ENCODE measurements at places on chromosomes 13 and 19.

- peak; percentile 78 for DNase-seq
Observed at GRCh38 chr19:50912727-50913716, 1.8 kb upstream of the KLK4 start.

- DNase-seq: peak; percentile 73
Observed at GRCh38 chr19:42185277-42185676, 32.2 kb downstream of the DEDD2 start.

DNA sequence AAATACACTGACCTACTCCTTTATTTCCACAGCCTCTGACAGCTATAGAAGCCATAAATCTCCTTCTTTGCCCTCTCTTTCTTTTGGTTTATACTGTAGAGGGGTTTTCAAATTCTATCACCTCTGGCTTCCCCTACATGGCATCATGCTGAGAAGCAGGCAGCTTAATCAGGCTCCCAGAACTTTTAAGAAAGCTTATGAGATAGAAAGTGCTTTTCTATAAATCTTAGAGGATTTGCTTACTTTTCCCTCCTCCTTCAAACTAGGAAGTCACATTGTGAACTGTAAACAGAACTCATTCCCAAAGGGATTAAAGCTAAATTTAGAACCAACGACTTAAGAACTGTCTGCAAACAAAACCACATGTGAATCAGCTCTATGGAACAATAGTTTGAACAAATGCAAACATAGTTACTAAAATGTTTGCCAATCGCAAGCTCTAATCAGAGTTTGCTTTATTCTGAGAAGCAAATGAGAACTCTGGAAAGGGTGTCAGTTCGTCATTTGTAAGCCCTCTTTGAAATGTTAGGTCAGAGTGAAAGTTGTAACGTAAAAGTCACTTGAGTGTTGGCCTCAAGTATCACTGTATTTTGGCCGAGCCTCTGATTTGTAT lies 344.1 kb downstream of the RFC3 start:
- DNase-seq: no peak

DNA sequence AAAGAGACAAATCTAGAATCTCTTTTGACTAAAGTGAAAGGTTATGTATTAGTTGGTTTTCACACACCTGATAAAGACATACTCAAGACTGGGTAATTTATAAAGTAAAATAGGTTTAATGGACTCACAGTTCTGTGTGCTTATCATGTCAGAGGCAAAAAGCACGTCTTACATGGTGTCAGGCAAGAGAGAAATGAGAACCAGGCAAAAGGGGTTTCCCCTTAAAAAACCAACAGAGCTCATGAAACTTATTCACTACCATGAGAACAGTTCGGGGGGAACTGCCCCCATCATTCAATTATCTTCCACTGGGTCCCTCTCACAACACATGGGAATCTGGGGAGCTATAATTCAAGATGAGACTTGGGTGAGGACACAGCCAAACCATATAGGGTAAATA lies 486.8 kb downstream of the DACH1 start:
- no peak for DNase-seq

- DNase-seq: peak; percentile 96
Observed at GRCh38 chr19:31350033-31350692, 927 bp upstream of the TSHZ3 start.

DNA sequence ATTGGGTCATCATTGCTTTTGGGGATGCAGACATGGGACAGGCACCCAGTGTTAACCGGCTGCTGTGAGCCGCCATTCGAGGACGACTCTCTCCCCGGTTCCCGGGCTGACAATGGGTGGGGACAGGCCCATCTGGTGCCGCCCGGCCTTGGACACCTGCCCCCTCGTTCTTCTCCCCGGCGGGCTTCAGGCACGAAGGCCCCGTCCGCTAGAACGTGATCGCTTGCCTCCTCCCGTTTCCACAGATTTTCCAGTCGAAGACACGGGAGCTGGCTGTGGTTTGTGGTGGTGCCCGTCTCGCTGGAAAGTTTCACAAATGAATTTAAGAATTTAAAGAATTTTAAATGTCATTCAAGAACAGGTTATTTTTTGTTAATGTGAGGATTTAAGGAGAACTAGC lies 2.0 kb downstream of the PALM start:
- peak; percentile 59 for DNase-seq

DNA sequence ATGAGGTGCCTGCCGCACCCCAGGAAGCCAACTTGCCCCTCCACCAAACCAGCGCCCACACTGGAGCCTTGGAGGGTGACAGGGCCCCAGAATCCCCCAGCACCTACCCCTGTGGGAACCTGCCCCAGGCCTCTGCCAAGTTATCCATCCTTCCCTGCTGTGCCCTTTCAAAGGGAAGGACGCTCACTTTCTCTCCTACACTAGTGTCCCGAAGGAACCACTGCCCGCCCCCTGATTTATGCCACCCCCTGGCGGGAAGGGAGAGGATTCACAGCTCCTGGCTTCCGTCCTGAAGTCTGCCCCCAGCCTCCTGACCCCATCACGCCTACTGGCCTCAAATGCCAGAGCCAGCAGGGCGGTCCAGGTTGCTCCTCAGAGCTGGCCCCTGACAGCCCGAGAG lies 1.4 kb downstream of the EVI5L start:
- peak; percentile 97 for DNase-seq

GRCh38 chr13:22110368-22110767 lies 439.5 kb downstream of the FGF9 start:
- DNase-seq: no peak

DNA sequence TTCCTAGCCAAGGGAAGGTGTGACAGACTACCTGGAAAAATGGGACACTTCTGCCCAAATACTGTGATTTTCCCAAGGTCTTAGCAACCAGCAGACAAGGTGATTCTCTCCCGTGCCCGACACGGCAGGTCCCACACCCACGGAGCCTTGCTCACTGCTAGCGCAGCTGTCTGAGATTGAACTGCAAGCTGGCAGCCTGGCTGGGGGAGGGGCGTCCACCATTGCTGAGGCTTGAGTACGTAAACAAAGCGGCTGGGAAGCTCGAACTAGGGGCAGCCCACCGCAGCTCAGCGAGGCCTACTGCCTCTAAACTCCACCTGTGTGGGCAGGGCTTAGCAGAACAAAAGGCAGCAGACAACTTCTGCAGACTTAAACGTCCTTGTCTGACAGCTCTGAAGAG lies 146.2 kb downstream of the UGGT2 start:
- no peak for DNase-seq

DNA sequence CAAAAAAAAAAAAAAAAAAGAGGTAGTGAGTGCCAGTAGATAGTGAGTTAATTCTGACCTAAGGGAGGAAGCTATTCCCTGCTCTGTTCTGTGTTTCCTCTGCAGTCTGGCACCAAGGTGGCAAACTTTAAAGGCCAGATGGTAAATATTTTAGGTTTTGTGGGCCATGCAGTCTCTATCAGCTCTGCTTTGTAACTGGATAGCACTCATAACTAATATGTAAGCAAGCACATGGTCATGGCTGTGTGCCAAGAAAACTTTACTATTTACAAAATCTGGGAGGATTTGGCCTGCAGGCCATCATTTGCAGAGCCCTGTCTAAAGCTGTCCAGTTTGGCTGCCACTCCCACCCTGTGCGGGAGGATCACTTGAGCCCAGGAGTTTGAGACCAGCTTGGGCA lies 4.3 kb downstream of the PIN1 start:
- no peak for DNase-seq

DNA sequence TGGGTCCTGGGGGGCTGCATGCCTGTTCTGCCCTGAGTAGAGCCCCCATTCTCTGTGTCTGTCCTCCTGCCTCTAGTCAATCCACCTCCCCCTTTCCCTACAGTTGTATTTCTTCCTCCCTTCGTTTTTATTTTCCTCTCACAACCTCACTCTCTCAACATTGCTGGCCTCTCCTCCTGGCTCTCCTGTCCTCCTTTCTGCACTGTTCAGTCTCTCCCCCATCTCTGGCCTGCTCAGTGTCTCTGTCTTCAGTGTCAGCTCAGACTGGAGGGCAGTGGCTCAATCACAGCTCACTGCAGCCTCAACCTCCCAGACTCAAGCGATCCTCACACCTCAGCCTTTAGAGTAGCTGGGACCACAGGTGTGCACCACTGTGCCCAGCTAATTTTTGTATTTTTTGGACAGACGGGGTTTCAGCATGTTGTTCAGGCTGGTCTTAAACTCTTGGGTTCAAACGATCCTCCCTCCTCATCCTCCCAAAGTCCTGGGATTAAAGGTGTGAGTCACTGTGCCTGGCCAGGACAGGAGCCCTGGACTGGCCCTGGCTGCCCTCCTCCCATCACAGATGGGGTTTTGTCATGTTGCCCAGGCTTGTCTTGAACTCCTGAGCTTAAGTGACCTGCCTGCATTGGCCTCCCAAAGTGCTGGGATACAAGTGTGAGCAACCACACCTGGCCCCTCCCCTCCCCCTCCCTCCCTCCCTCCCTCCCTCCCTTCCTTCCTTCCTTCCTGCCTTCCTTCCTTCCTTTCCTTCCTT lies 32.0 kb upstream of the IGFL1 start:
- no peak for DNase-seq

GRCh38 chr19:47305309-47305751 lies 4.3 kb upstream of the C5AR1 start:
- peak; percentile 88 for DNase-seq

DNA sequence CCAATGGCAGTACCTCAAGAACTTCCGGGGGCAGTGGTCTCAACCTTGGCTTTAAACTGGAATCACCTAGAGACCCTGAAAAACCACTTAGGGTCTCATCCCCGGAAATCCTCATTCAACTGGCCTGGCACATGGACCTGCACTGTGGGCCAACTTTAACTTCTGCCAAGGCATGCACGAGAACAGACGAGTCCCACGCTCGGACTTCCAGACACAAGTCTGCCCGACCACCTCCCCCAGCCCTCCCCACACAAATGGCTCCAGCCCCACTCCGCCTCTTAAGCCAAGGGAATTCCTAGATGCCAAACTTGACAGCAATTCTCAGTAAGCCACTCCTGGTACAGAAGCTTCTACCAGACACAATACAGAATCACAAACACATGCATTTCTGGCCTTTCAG lies 114.0 kb downstream of the STK24 start:
- DNase-seq: no peak

DNA sequence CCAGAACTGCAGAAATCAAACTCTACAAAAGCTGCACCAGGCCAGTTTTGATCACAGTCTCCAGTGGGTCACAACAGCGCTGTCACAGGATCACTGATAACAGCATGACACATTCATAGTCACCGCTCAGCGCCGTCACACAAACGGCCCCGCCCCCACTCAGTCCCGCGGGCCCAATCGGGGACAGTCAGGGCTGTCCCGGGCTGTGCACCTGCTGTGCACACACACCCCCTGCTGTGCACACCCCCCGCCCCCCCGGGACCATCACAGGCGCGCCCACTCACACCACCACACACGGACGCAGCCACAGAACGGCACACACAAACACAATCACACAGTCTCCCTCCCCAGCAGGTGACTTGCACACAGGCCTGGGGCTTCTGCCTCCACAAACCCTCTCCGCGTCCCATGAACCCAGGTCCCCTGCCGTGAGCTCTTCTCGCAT lies 435 bp upstream of the ZNF382 start:
- peak; percentile 89 for DNase-seq

DNA sequence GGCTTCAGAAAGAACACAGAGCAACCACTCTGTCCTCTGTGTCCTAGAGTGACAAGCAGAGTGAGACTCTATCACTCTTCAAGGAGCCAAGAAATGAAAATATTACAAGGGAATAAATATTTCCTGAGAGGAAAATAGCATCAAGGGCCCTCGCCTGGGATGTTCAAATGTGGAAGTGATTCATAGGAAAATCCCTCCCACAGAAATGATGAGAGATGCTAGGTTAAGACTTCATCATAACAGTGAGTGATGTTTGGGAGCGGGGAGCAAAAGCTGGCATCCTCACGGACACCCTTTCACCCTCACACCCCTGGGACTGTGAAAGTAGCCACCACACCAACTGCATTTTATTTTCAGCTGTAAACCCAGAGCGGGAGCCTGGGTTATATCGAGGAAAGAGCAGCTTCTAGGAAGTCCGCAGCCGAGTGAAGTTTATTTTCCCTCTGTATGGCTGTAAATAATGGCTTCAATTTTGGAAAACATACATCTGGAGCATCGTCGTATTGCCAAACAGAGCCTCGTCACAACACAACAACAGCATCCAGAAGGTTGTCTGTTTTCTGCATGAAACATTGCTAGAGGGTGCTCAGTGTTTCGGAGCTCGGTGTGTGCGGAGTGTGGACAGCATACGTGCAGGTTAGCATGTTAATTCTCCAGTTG lies 54.8 kb downstream of the DLEU7 start:
- peak; percentile 78 for DNase-seq

- peak; percentile 52 for DNase-seq
Observed at GRCh38 chr19:45528744-45529419, 21.6 kb downstream of the VASP start.

- peak; percentile 92 for DNase-seq
Observed at GRCh38 chr19:18049385-18049784, 37.3 kb downstream of the IL12RB1 start.

DNA sequence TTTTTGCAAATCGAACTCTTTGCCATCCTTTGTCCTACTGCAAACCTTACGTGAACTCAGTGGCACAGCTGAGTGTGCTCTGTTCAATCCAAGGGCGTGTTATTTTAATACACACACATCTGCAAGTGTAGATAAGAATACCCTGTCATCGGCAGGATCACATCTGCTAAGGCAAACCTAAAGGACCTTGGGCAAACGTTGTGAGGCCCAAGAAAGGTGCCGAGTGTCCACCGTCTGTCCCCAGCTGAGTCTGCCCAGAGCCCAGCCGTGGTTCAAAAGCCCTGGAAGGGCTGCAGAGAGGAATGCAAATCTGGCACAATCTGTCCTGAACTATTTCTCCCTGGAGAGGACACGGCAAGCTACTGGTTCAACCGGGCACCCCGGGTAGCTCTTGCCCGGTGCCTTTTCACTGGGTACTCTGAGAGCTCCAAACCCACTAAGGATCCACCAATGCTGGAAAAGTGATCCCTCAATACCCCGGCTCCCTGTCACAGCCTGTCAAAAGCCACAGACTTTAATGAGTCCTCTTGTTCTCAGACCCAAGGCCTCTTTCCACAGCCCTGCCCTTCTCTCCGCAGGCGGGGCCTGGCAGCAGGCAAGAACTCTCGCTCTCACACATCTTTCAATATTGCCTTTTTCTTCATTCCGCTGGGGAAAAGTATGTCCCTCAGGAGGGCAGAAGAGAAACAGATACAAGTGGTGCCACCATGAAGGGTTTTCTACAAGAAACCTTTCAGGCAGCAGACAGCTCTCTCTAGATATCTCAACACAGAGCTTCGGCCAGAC lies 17.0 kb downstream of the SLC7A1 start:
- DNase-seq: no peak

DNA sequence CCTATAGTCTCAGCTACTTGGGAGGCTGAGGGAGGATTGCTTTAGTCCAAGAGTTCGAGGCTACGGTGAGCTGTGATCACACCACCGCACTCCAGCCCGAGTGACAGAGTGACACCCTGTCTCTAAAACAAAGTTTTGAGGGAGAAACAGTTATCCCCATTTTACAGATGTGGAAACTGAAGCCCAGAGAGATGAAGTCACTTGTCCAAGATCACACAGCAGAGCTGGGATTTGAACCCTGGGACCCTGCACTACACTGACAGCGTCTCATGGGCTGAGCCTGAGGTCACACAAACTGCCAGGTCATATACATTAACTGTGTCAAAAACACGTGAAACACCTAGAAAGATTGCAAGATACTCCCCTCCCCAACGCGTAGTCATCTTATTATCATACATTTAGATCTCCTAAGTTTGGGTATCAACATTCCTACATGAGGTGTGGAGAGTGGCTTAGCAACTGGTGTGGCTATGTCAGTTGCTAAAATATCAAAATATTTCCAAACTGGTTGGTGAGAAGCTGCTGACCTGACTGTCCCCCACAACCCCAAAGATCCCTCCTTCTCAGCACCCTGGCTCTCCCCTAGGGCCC lies 8.2 kb downstream of the FCGBP start:
- peak; percentile 14 for DNase-seq

Measured in osteoblast (primary cell).